ENCODE measurements at places on chromosomes 4 and X.

DNA sequence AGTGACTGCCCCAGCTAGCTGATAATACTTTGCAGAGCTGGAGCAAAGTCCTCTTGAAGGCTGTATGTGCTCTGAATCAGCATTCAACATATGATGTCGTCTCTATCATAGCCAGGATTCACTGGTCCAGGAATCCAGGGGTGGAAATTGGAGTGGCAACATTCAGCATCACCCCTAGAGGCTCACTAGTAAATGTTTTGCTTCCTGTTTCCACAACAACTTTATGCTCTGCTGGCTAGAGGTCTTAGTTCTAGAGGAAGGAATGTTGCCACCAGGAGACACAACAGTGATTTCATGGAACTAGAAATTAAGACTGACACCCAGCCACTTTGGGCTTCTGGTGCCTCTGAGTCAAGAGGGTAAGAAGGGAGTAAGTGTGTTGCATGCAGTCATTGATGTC lies 11.3 kb downstream of the MAGEA1 start:
- no peak for DNase-seq

- no peak for DNase-seq
Measured at GRCh38 chr4:137536789-137537561, 4.7 kb upstream of the PCDH18 start.

GRCh38 chr4:2482693-2483092 lies 13.8 kb downstream of the RNF4 start:
- DNase-seq, result no peak

- no peak for DNase-seq
Measured at GRCh38 chrX:135389243-135389642, 32.5 kb upstream of the SMIM10L2A start.

DNA sequence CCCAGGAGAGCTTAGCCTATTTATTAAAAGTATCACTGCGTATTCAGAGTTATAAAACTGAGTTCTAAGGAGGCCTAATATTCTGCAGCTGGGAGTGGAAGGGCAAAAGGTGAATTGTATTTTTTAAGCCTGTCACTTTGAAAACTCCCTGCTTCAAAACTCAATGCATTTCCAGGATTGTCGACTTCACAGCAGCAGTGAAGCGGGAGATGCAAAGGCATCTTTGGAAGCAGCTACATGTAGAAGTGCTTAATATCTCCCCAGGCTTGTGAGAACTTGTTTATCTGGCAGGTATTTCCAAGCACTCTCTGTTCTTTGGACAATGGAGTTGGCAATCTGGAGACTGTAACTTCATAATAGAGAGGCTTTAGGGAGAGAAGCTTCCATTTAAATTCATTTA lies 717.5 kb upstream of the SLIT2 start:
- no peak for DNase-seq
